Lower leg skin (tissue), 4 donors: ENCODE measurements at places on chromosomes 3 and 15. TPM values are rescaled to one million over a fixed set of nuclear protein-coding genes. Genes with fewer than 3 reads are reported as not detected.

P2RY1 gene
- 18.6 TPM for total RNA-seq

SPINK8 gene
- not detected for total RNA-seq

FBXW12 gene
- total RNA-seq: not detected

GPR87 gene
- 65.4 TPM for total RNA-seq

ZCWPW2 gene
- 1.3 TPM for total RNA-seq

PLSCR2 gene
- total RNA-seq: not detected

DHFR2 gene
- total RNA-seq: 4.8 TPM

HRG gene
- total RNA-seq: not detected

QRICH1 gene
- 106 TPM for total RNA-seq

ZNF774 gene
- 3.4 TPM for total RNA-seq

CLEC3B gene
- total RNA-seq: 34.6 TPM

ATP8B4 gene
- total RNA-seq: 2.8 TPM

IL17RE gene
- 71.1 TPM for total RNA-seq

SLC6A20 gene
- not detected for total RNA-seq

GPR62 gene
- not detected for total RNA-seq

CORO2B gene
- total RNA-seq: 4.5 TPM

HLTF gene
- total RNA-seq: 3.3 TPM

CPA3 gene
- 1.9 TPM for total RNA-seq

TEX55 gene
- not detected for total RNA-seq
